ENCODE measurements at places on chromosomes 2 and 18.

GRCh38 chr18:48918660-48919456, 31.9 kb downstream of the SMAD7 start:
- DNase-seq: no peak

GRCh38 chr2:137262594-137262993, 497.2 kb downstream of the THSD7B start:
- no peak for DNase-seq

- no peak for DNase-seq
Measured at GRCh38 chr18:23912356-23912755, 102.2 kb upstream of the TTC39C start.

DNA sequence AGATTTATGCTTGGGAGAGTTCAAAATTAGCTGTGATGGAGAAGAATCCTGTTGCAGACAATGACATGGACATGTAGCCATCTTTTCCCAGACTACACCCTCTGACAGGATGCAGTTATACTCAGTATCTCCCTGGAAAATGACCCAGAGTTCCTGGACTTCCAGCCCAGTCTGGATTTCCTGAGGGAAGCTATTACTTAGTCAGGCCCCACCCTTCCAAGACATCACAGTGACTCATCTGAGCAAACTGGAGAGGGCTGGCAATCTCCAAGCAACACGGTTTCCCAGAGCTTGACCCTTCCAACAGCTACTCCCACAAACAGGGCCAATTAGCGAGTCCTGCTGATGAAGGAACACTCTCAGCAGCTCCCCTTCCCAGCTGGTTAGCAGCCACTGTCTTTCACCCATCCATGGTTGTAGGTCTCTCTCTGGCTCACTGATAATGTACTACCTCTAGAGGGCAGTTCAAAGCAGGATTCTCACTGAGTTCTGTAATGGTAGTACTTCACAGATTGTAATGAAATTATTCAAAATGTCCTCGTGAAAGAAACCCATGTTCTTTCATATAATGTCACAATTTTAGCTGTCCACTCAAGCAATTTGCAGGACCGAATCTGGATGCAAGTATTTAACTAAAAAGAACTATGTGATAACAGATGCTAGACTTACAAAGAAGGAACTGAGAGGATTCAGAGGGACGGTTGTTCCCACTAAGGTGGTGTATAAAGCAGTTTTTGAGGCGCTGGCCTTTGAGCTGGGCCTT, 110.2 kb downstream of the MDH1 start:
- no peak for DNase-seq

DNA sequence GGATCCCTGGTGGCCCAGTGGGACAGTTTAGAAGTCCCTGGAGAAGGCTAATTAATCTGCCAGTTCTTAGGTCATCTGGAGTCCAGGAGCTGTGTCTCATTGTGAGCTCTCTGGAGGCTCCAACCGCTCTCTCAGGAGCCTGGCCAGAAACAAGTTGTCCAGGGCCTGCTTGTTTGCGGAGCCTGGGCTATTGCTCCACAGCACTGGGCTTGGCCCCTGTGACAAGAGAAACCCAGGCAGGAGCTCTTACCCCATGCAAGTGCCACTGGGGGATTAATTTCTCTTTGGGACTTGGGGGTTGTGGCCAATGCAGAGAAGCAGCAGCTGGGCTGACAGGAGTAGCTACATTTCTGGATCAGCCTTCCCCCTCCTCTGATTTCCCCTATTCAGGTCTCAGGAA, 24.5 kb upstream of the TNP1 start:
- DNase-seq: no peak

DNA sequence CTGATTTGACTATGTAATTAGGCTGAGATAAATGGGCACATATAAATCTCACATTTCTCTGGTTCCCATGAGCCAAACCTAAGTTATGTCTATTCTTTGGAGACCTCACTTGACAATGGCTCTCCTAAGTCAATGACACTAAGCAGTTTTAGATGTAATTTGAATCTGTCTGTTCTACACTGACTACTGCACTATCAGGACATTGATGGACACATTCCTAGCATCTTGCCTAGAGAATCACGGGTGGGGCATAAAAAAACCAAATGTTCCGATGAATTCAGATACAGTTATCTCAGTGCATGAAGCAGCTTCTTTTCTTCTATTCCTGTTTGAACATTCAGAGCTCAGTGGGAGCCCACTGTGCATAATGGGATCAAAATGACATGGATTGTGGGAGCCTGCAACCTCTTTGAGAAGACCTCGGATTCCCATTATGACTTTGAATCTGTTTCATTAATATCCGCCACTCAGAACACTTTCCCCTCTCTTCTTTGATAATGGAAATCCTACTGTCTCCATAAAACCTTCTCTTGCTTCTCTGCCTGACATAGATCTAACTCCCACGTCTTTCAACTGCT, 110.8 kb downstream of the FSHR start:
- no peak for DNase-seq

- DNase-seq: no peak
Measured at GRCh38 chr2:32863803-32864202, 83.0 kb upstream of the LTBP1 start.

- DNase-seq: no peak
Measured at GRCh38 chr18:31736630-31737029, 24.1 kb downstream of the SLC25A52 start.

DNA sequence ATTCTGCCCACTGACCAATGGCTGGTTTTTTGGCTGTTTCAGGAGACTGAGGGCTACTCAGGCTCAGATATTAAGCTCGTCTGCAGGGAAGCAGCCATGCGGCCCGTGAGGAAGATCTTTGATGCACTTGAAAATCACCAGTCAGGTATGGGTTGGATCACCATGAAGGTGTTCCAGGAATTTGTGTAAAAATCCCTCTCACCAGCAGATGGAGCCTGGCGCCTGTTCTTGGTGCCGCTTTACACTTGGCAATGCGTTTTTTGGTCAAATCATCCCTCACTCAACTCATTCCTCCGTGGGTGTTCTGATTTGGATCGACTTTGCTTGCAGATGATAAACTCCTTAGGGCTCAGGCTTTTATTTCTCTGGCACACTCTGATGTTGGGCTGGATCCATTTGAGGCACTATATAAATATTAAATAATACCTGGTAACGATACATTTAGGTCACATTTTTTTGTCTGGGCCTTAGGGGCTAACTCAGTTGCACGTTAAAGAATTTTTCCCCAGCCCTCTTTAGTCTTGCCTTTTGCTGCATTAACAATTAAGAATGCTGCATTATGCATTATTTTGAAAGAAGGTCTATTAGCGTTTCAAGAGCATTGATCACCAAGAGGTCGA, 50.0 kb downstream of the HDHD2 start:
- peak; percentile 50 for DNase-seq

GRCh38 chr2:8193686-8194615, 487.9 kb upstream of the ID2 start:
- DNase-seq: no peak

DNA sequence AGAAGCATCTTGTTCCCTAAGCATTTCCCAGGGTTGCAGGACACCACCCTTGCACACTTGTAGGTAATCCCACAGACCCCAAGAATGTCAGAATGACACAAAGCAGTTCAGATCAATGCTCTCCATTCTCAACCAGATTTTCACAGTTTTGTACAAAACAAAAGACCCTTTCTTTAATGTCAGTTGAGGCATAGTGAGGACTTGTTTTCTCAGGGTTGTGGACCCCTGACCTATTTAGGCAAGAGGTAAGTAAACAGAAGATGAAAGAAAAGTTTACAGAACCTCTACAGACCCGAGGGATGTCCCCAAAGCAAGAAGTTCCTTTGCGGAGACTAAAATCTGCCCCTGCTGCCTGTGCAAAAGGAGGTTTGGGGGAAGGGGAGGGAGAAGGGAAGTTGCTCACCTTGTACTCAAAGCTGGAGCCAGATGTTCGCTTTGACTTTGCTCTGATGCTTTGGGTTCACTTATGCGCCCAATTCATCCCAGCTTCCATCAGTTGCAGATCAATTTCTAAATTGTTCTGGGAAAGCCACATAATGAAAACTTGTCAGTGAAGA, 635.4 kb downstream of the EPHA4 start:
- DNase-seq: no peak

DNA sequence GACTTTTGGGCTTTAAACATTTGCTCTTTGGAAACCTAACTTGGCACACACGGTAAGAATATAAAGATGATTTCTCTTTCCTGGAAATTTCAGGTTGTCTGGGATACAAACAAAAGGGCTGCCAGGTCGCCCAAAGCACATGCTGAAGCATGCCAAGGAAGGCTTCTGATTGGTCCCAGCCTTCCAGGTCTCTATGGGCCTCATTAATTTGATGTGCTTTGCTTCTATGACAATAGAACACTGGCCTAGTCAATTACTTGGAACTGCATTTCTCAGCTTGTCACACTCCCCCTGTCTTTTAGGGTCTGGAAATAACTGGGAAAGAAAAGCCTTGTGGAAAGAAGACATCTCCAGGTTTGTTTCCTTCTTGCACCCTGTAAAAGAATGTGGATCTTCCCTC, 228.9 kb downstream of the ADCYAP1 start:
- DNase-seq: no peak

DNA sequence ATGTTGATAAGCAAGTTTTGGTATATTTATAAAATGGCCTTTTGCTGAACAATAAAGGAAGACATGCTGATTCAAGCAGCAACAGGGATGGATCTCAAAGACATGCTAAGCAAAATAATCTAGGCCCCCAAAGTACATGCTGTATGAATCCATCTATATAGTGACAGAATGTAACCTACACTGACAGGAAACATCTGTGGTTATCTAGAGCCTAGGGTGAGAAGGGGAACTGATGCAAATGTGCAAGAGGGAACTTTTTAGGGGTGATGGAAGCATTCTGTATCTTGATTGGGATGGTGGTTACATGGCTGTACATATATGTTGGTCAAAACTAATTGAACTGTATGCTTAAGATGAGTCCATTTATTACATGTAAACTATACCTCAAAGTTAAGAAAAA, 24.2 kb downstream of the CNRIP1 start:
- DNase-seq: no peak

DNA sequence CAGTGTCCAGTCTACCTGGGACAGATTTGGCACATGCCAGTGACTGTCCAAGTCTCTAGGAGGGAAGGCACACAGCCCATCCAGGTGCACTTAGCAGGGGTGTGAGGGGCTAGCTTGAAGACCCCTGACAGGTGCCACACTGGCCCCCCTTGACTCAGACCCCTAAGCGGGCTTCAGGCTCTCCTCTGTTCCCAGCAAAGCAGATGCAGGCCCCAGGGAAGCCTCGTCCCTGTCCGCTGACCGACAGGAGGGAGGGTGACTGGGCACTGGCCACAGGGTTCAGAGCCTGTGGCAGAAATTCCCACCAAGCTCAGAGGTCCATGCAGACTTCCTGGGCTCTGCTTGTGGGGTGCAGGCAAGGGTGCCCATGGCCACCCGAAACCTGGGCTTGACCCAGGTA, 239.8 kb upstream of the MYT1L start:
- no peak for DNase-seq

DNA sequence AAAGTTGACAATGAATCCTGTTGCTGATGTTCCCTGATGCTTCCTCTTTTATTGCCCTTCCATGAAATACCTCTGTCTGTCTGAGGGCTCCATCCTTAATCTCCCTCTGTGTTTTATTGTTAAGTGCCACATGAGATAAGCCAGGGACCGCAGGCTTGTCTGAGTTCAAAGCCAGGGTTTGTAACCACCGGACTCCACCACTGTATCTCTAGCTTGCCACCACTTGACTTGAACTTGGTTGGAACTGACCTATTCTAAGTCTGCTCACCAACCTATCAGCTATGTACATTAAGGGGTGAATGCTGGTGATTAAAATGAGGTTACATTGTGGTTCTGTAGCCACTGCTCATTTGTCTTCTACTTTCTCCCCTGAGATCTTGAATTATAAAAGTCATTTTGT, 328.5 kb upstream of the ZEB2 start:
- DNase-seq: no peak

- DNase-seq: no peak
Measured at GRCh38 chr2:70708376-70709199, 59.4 kb downstream of the ADD2 start.

DNA sequence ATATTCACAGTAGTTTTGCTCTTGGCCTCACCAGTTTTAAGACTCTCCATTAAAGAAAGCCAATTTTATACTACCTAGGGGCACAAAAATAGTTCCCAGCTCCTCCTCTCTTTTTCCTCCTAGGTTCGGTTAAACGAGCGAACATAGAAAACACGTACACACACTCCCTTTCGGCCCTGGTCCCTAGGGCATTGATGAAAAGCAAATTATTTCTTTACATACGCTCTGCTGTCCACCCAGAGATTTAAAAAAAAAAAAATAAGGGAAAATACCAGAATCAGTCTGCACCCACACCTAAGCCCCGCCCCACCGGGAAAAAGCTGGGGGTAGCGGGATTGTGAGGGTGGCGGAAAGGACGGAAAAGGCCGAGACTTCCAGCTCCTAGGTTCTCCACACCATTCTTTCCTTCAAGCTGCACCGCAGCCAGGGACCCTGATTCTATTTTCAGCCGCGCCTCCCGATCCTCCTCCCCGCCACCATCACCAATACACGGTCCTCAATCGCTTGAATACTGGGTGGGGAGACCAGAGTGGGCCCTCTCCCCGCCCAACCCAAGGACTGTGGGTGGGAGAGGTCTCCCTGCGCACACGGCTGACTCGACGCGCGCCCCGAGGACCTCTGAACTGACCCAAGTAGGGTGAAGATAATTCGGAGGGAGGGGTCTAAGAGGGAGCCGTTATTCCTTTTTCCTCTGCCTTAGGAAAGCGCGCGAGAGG, 769 bp downstream of the ATF2 start:
- peak; percentile 34 for DNase-seq

DNA sequence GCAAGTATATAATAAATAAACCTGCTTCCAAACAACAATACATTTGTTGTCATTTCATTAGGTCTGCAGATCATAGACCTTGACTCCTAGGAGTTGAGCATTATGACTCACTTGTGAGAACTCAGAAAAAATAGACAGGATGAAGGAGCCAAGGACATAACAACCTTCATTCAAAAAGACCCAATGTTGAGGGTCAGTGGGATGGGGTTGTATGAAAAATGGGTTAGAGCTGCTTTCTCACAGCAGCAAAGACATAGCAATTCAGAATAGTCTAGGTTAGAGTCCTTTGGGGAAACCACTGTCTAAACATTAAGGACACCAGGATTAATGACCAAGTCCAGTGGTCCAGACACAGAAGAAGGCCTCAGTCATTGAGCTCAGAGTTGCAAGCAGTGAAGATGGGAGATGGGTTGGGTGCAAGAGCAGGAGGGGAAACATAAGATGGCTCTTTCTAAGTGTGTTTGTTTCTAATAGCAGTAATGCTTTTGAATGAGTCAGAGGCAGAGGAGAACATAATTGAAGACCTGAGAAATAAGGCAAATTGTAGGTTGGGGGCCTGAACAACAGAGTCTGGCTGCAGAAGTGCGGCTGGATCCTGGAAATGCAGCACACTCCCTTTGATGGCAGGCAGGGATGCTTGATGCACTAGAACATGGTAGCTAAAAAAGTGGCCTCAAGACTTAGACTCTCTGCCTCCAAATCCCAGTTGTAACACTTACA, 3.7 kb upstream of the SERPINB10 start:
- no peak for DNase-seq

- no peak for DNase-seq
Measured at GRCh38 chr2:22786817-22787216, 598.2 kb upstream of the KLHL29 start.

GRCh38 chr2:8604262-8604661, 77.6 kb upstream of the ID2 start:
- DNase-seq: no peak

- DNase-seq: no peak
Measured at GRCh38 chr18:55764386-55764785, 176.4 kb upstream of the TCF4 start.

- DNase-seq: no peak
Measured at GRCh38 chr2:46962751-46963150, 47.1 kb upstream of the MCFD2 start.

All from stimulated activated CD4-positive, alpha-beta T cell treated with anti-CD3 and anti-CD28 coated beads, Interleukin-4, amount 100 ng/mL, for 1 hour (primary cell).